HEK293T (cell line): ENCODE measurements at places on chromosomes 6 and 20.
A peak's percentile ranks its signal among the peaks of the same experiment; 100 is the strongest.

- peak; percentile 41 for DNase-seq
These were observed 236.1 kb downstream of the TSHZ2 start for GRCh38 chr20:53208110-53208832.

- no peak for DNase-seq
These were observed 14.9 kb downstream of the FGD2 start for GRCh38 chr6:37020381-37020780.

GRCh38 chr6:129342243-129342642 lies 367.7 kb downstream of the ARHGAP18 start:
- DNase-seq: no peak

DNA sequence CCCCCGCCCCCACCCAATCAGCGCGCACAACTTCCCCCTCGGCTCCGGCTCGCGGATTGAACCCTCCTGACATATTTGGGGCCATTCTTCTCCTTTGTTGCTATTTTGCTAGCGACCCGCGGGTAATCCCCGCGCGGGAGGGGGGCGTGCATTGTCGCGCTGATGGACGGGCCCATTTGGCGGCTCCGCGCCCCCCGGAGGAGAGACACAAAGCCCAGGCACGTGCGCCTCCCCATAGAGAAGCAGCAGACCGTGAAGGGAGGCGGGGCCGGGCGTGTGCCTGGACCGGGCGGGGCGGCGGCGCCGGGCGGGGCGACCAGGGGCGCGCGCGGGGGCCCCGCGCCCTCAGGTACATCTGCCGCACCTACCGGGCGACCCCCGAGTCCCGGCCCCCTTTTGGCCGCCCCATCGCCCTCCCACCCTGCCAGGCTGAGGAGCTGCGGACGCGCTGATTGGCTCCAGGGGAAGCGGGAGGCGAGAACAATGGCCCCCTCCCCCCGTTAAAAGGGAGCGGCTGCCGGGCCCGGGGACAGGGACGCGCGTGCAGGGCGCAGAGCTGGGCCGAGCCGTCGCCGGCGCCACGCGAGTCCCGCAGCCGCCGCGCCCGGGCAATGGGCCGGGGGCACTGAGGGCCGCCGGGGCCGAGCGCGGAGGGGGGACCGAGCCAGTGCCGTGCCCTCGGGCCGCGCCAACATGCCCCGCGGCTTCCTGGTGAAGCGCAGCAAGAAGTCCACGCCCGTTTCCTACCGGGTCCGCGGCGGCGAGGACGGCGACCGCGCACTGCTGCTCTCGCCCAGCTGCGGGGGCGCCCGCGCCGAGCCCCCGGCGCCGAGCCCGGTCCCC lies at the start of gene INSM1:
INSM1 (plus strand) TSS at position 530 of the 843 bp plus-strand sequence; CDS start at position 694, 164 bp downstream.
- peak; percentile 60 for DNase-seq

GRCh38 chr20:63006540-63007359 lies at the start of gene BHLHE23:
Gene BHLHE23 (minus strand): TSS chr20:63006964. CDS start chr20:63006774, 190 bp downstream.
- DNase-seq: peak; percentile 58
